ENCODE measurements at places on chromosomes 1 and 21. TPM values are rescaled to one million over a fixed set of nuclear protein-coding genes. Genes with fewer than 3 reads are reported as not detected.

The KCNQ4 gene
- 1.9 TPM for polyA plus RNA-seq

The APOBEC4 gene
- polyA plus RNA-seq = not detected

The MAEL gene
- polyA plus RNA-seq = not detected

The CAMK1G gene
- polyA plus RNA-seq = 0.01 TPM

The HTR6 gene
- polyA plus RNA-seq = not detected

The FAM72C gene
- polyA plus RNA-seq = 0.90 TPM

The BRDT gene
- polyA plus RNA-seq = not detected

The CNIH3 gene
- 1.4 TPM for polyA plus RNA-seq

The AQP10 gene
- polyA plus RNA-seq = not detected

The IGSF3 gene
- polyA plus RNA-seq = 11.0 TPM

The LHX4 gene
- 0.13 TPM for polyA plus RNA-seq

The NUDT17 gene
- 2.2 TPM for polyA plus RNA-seq

The HSF2BP gene
- 0.26 TPM for polyA plus RNA-seq

The AKT3 gene
- 4.4 TPM for polyA plus RNA-seq

The WNT2B gene
- 3.2 TPM for polyA plus RNA-seq

The CFHR5 gene
- polyA plus RNA-seq = not detected

The ZBTB8OS gene
- 41.8 TPM for polyA plus RNA-seq

The ERICH3 gene
- 0.02 TPM for polyA plus RNA-seq

The LHX8 gene
- polyA plus RNA-seq = 0.28 TPM

The C1orf141 gene
- not detected for polyA plus RNA-seq

The WLS gene
- polyA plus RNA-seq = 29.4 TPM

The CASQ1 gene
- 0.14 TPM for polyA plus RNA-seq

The HMCN1 gene
- 1.9 TPM for polyA plus RNA-seq

The DCDC2B gene
- 0.06 TPM for polyA plus RNA-seq

The REN gene
- polyA plus RNA-seq = 0.27 TPM

The LSS gene
- 57.6 TPM for polyA plus RNA-seq

The HES4 gene
- polyA plus RNA-seq = 15.1 TPM

The IQGAP3 gene
- 7.8 TPM for polyA plus RNA-seq

The FAM163A gene
- 0.01 TPM for polyA plus RNA-seq

The ATP5PF gene
- polyA plus RNA-seq = 232 TPM

The KCNJ15 gene
- polyA plus RNA-seq = 5.6 TPM

The PCBP3 gene
- polyA plus RNA-seq = 0.24 TPM

The IPO13 gene
- polyA plus RNA-seq = 18.1 TPM

The TARDBP gene
- 69.0 TPM for polyA plus RNA-seq

The TEX35 gene
- polyA plus RNA-seq = 0.11 TPM

The DUSP12 gene
- polyA plus RNA-seq = 6.5 TPM

The LIN28A gene
- not detected for polyA plus RNA-seq

The CCDC181 gene
- polyA plus RNA-seq = 0.06 TPM

The LMX1A gene
- 0.10 TPM for polyA plus RNA-seq

Data from esophagus (tissue), 2 donors.